ENCODE measurements at places on chromosomes 2 and 18. TPM values are rescaled to one million over a fixed set of nuclear protein-coding genes. Genes with fewer than 3 reads are reported as not detected.

- DNase-seq = no peak
Observed at GRCh38 chr2:33835911-33836310, 236.8 kb upstream of the FAM98A start.

The ANKRD53 gene
- 2.4 TPM for polyA plus RNA-seq

The MFSD6 gene
- polyA plus RNA-seq = 24.6 TPM

The CD8A gene
- 0.89 TPM for polyA plus RNA-seq

DNA sequence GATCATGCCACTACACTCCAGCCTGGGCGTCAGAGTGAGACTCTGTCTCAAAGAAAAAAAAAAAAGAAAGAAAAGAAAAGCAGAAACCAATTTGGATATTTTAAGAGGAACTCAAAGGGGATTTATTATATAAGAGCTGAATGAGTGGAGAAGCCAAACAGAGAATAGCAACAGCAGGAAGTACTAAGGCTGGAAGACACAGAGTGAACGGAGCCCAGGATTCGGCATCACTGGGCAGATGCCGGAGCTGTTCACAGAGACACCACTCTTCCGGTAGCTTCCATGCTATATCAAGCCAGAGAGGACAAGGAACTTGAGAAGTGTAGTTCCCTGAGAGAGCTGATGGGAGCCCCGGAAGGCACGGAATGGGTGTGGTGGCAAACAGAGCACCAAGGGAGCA is 47.0 kb upstream of the CABLES1 start:
- DNase-seq = no peak

Measured in right lung (tissue), 10 donors.